ENCODE measurements at places on chromosomes 16 and 17.

DNA sequence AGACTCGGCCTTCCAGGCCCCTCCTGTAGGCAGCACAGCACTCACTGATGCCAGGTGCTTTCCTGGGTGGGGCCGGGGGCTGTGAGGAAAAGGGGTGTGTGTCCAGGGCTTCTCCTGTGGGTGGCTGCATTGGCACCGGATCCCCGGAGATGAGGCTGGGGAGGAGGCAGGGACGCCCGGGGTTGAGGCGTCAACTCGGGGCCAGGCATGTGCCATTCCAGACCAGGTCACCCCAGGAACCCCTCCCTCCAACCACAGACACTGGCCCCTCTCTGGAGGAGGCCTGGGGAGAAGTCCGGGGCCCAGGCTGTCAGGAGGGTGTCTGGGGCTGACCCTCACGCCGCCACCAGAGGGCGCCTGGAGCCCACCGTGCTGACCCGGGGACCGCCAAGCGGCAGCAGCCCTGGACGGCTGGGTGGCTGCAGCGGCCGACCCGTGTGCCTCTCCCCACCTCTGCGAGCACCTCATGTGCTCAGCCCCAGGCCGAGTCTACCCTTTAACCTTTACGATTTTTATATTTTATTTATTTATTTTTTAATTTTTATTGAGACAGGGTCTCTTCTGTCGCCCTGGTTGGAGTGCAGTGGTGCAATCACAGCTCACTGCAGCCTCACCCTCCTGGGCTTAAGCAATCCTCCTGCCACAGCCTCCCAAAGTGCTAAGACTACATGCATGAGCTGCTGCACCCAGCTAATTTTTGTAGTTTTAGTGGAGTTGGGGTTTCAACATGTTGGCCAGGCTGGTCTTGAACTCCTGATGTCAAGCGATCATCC lies 3.2 kb upstream of the METRN start:
- DNase-seq, result no peak

GRCh38 chr16:25690552-25691143 lies 1.1 kb upstream of the HS3ST4 start:
- DNase-seq, result no peak

GRCh38 chr17:29449865-29450671 lies 59.9 kb downstream of the TAOK1 start:
- no peak for DNase-seq

- DNase-seq, result no peak
Measured at GRCh38 chr16:2211923-2212347, 1.3 kb upstream of the BRICD5 start.

- no peak for DNase-seq
Measured at GRCh38 chr16:59997706-59998105, 1263.6 kb upstream of the GOT2 start.

DNA sequence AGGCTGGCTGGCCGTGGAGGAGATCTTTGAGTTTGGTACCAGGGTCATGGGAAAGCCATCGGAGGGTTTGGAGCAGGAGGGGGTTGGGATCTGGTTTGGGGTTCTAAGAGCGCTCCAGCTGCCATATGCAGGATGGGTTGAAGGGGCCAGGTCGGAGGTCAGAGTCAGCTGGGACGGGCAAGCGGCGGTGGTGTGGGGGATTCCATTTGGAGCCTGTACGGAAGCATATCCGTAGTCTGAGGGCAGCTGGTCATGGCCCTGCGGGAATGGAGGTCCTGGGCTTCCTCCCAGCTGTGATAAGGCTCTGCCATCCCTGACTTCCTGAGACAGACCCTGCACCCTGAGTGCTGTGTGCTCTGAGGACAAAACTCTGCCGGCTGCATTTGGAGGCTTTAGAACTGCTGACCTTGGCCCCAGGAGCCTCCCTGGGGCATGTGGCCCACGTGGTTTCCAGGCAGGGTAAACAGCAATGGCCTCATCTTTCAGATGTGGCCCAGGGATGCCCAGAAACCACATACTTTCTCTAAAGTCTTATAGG lies 46.5 kb downstream of the ATP2C2 start:
- DNase-seq, result no peak

DNA sequence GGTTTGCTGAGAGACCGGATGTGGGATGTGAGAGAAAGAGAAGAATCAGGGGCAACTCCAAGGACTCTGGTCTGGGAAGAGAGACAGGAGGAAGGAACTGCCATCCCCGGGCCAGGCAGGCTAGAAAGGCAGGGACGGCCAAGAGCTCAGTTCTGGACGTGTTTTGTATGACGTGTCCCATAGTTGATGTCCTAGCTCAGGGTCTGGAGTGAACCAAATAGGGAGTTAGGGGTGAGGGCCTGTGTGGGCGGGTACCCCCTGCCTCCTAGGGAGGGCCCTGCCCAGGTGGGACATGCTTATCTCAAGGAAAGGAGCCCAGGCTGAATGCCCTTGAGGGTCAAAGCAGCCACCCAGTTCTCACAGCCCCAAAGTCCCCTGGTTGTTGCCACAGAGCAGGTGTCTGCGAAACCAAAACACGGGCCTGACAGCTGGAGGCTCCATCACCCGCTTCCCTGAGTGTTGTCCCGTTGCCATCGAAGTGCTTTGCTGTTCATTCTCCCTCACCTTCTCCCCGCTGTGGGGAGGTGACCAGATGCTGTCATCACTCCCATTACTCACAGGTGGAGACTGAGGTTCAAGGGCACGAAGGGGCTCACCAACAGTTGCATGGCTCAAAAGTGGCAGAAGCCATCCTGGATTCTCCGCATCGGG lies 7.5 kb downstream of the ABCC3 start:
- DNase-seq, result no peak

- DNase-seq, result no peak
Measured at GRCh38 chr16:77374384-77374783, 60.5 kb downstream of the ADAMTS18 start.

GRCh38 chr17:17749921-17750320 lies 68.7 kb downstream of the RAI1 start:
- no peak for DNase-seq

GRCh38 chr17:29664743-29665480 lies 42.2 kb upstream of the CORO6 start:
- no peak for DNase-seq

GRCh38 chr17:11797803-11798202 lies 199.5 kb downstream of the ZNF18 start:
- DNase-seq, result no peak

GRCh38 chr17:33892717-33893591 lies 362.1 kb upstream of the CCL2 start:
- no peak for DNase-seq

DNA sequence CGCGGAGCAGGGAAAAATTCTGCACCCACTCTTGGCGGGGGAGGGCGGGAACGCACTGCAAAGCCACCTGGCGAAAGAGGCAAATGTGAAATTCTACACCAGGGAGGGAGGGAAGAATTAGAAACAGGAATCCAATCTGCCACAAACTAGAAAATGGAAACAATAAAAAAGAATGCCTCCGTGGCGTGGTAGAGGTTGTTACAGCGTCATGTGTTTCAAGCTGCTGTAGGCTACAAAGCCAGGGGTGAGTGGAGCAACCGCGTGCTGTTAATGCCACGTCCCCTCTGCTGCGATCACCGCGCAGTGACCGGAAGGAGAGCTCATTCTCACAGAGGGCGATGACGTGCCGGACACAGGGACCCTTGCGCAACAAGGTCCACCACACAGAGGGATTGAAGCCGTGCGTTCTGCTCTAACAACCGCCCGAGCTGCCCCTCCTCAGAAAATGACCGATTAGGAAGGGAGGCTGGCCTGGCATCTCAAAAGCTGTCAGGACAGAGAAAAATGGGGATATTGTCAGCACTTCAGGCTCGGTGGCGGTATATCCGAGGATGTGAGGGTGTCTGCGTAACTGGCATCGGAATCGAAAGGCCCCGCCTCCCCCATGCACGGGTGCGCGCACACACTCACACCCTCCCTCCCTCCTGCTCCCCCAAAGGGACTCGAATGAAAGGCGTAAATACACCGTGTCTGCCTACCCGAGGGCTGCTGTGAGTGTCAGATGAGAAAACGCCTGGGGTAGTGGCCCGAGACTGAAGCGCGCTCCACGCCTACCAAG lies 70.8 kb upstream of the TNRC6C start:
- DNase-seq, result no peak

DNA sequence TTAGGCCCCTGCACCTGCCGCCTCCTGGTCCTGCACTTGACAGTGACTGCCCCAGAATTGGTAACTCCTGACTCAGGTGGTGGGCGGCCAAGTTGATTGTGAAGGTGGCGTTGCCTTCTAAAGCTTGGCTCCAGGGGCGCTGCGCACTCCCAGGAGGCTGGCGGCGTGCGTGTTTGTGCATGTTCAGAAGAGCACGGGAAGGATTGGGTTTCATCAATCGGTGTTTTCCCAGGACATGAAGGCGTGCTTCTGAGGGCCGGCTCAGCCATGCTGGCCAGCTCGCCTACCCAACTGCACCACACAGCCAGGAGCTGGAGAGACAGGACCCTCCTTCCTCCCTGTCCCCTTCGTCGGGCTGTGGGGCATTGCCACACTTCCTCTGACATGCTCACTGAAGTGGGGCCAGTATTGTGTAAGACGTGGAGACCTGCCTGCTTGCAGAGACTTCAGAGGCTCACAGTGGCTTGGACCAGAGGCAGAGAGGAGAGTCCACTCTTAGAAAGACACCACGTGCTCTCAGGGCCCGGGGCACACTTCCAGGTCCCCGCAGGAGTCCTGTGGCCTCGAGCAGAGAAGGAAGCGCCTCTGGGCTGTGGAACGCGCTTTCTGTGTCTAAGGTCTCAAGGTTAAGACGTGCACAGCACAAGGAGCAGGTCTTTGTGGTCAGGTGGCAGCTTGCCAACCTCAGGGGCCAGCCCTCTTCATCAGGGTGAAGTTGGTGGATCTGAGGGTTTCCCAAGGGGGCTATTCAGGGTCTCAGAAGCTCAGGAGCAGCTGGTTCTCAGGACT lies 2.8 kb downstream of the RAB40C start:
- peak; percentile 65 for DNase-seq

- no peak for DNase-seq
Measured at GRCh38 chr17:77451245-77451893, 310.6 kb downstream of the SEC14L1 start.

- DNase-seq, result no peak
Measured at GRCh38 chr16:84614968-84615813, 2.7 kb downstream of the COTL1 start.

DNA sequence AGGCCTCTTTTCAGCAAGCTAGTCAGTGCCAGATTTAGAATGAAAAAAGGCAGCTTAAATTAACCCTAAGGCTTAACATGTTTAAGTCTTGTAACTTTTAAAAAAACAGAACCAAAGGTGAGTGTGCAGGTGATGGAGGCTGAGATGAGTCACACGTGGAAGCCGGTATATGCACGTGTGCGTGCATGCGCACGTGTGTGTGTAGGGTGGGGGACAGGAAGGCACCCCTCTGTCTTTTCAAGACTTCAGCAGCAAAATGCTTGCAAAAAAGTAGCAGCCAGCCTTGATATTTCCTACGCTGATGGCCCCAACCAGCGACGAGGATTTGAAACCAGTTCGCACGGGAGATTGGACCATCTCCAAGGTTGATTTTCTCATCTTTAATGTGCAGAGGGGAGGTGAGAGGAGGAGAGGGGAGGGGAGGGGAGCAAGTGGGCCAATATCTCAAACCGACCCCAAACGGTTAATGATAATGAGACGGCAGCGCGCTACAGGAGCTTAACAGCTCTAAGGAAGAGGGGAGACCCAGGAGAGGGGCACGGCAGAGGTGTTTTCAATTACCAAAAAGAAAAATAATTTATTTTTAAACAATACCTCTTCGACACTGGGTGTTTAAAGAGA lies 154.7 kb downstream of the ZNF423 start:
- no peak for DNase-seq

- peak; percentile 88 for DNase-seq
Measured at GRCh38 chr16:70750893-70751467, 50.0 kb downstream of the VAC14 start.

GRCh38 chr17:77200711-77201110 lies 59.9 kb downstream of the SEC14L1 start:
- DNase-seq, result no peak

- no peak for DNase-seq
Measured at GRCh38 chr17:18933102-18934058, 18.6 kb upstream of the SLC5A10 start.

DNA sequence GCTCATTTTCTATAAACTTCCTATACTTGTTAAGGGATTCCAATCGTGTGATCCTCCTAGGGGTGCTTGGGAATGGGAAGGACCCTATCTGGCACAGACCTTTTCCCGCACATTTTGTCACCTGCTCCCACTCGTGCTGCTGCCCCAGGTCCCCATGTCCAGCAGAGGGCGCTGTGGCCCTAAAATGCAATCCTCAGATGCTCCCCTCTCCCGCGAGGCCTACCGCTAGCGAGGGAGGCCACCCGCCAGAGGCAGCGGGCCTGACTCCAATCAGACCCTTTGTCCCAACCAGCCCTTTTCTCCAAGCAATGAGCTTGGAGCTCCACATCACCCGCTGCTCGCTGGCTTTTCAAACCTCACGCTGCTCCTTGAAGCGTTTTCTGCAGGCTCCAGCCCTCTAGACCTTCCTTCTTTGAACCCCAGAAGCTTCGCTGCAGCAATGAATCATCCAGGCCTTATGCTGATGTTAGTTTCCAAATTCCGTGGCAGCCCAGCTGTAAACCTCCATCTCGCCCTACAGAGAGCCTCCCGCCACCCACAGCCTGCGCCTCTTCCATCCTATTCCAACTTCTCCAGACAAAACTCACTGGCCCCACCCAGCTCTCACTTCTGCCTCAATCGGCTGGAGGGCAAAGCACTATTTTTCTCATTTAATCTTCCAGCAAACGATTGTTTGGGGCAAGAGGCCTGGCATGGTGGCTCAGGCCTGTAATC lies 23.6 kb upstream of the FZD2 start:
- no peak for DNase-seq

DNA sequence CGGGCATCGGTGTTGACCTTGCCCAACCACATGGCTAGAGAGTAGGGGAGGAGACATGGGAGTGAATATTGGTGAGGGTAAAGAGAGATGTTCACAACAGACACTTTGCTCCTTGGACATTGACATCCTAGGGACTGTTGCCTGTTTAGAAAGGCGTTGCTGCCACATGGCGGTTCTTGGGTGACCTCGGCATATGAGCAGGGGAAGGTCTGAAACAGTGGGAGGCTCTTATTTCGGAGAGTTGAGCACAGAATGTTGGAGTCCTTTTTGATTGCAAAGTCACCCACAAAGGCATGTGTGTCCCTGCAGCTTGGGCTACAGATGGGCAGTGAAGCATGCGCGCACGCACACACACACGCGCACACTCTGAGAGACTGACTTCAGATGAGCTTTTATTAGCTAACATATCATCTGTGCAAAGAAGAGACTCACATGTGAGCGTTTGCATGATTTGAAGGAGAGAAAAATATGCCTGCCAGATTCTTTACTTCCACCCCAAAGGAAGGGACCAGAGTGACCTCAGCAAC lies 104.4 kb downstream of the SHISA9 start:
- no peak for DNase-seq

DNA sequence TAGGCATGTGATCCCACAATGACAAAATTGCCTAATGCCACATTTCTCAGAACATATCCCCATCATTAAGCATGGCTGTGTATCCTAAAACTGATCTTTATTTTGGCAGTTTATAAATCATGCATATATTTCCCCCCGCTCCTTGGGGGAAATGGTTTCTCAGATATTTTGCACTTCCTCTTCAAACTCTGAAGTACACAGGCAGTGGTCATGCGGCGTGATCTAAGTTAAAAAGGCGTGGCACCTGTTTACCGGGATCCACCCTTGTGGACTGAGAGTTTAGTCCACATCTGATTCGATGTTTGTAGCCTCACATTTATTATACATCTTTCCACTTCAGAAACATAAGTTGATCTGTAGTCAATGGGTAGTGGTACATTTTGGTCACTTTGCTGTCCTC lies 51.4 kb downstream of the USP10 start:
- DNase-seq, result no peak

GRCh38 chr17:15498107-15498506 lies 30.7 kb upstream of the CDRT4 start:
- no peak for DNase-seq

Data from smooth muscle cell of the brain vasculature (primary cell).